ENCODE measurements at places on chromosomes 4 and X.

- no peak for DNase-seq
Measured at GRCh38 chr4:17134100-17134499, 235.7 kb upstream of the LDB2 start.

DNA sequence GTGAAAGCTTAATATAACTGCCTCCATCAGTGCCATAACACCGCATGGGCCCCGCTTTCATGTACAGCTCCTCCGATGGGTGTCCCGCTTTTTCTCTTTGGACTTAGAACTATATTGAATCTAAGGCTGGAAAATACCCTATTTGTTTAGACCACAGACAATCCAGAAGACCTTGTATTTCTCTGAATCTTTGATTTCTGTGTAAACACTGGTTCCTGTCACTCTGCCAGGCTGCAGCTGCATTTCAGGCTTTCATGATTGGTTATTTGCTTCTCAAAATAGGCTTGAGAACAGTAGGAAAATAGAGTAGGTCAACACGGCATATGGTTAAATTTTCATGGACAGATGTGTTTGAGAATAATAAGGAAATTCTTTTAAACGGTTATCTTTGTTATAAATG lies 80.0 kb downstream of the NWD2 start:
- no peak for DNase-seq

- no peak for DNase-seq
Measured at GRCh38 chr4:28665306-28665705, 1804.7 kb downstream of the STIM2 start.

- no peak for DNase-seq
Measured at GRCh38 chr4:125042041-125042440, 272.7 kb upstream of the FAT4 start.

- no peak for DNase-seq
Measured at GRCh38 chr4:108166441-108167315, 2.1 kb downstream of the LEF1 start.

DNA sequence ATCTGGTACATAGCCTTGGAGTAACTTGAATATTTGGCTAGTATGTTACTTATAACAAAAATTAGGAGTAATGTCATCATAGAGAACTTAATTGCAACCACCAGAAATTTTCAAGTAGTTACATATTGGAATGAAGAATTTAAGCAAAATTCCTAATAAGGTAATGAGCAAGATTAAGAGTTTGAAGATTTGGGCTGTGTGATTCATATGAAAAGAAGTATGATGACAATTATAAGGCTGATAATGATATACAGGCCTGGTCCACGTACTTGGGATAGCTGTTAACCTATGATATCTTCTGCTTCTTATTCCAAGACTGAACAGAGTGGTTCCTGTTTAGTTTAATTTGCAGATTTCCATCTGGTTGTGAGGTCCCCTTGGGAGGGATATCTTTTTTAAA lies 463.9 kb downstream of the RAPGEF2 start:
- no peak for DNase-seq

GRCh38 chr4:188053302-188053701 lies 56.1 kb downstream of the TRIML2 start:
- DNase-seq: no peak

- DNase-seq: no peak
Measured at GRCh38 chr4:184370711-184371389, 103.5 kb downstream of the IRF2 start.

DNA sequence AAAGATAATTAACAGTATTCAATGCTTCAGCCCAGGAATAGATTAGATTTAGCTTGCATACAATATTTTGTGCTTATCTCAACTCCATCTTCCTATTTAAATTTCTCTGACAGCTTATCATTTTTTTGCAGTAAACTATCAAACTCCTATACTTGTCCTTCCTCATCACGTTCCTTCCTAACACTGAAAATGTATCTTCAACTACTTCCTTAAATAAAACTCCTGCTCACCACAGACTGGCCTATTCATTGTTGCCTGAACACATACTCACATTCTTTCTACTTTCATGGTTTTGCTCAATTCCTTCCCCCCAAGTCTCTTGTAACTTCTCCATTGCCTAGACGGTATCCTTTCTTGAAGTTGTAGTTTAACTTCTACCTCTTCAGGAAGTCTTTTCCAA lies 28.5 kb upstream of the PTPN13 start:
- DNase-seq: no peak

DNA sequence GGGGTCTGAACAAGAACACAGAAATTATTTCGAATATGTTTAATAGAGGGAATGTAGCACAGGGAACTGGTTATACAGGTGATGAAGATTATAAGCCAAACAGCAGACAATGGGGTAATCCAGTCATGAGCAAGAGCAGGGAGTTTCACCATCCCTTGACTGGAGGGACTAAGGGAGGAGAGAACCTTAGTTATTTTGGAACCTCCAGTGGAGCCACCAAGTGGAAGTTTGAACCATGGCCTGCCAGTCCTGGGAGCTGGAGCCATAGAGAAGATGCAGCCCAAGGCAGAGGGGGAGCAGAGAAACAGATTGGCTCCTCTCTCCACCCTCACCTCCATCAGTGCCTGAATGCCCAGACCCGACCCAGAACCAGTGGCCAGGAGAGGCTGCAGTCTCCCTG lies 264.6 kb upstream of the RASGEF1B start:
- no peak for DNase-seq

GRCh38 chr4:2806390-2807355 lies 13.8 kb downstream of the SH3BP2 start:
- DNase-seq: no peak

GRCh38 chrX:79081895-79082512 lies 62.5 kb upstream of the GPR174 start:
- DNase-seq: no peak

DNA sequence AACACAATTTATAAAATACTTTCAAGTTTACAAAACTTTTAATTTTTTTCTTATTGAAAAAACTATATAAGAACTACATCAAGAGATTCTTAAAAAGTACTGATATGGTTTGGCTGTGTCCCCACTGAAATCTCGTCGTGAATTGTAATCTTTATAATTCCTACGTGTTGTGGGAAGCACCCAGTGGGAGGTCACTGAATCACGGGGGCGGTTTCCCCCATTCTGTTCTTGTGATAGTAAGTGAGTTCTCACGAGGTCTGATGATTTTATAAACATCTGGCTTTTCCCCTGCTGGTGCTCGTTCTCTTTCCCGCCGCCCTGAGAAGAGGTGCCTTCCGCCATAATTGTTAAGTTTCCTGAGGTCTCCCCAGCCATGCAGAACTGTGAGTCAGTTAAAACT lies 88.5 kb downstream of the FRAS1 start:
- no peak for DNase-seq

All from activated CD8-positive, alpha-beta memory T cell treated with anti-CD3 and anti-CD28 coated beads for 4 hours (primary cell).